ENCODE measurements at places on chromosomes 5 and 9. TPM values are rescaled to one million over a fixed set of nuclear protein-coding genes. Genes with fewer than 3 reads are reported as not detected.

GRCh38 chr5:132601071-132601728 lies 44.4 kb downstream of the RAD50 start:
- H3K4me3 ChIP-seq, result no peak overlapping the region
- peaks cover 16% of the 10 kb centered on the region for H3K36me3 ChIP-seq
- H3K27me3 ChIP-seq, result no peaks in the 10 kb centered on the region
- no peak overlapping the region for H3K27ac ChIP-seq
- DNase-seq, result no peak

DNA sequence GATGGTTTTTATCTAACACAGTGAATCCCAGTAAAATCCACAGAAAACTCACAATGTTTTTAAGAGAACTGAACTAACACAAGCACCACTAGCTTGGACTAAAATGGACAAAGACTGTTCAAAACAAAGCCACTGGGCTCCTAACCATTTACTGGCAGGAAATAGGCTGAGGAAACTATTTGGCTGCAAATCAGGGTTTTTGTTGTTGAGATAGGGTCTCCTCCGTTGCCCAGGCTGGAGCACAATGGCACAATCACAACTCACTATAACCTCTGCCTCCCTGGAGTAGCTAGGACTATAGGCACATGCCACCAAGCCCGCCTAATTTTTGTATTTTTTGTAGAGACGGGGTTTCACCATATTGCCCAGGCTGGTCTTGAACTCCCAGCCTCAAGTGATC lies 99.7 kb downstream of the THBS4 start:
- H3K4me1 ChIP-seq, result peaks cover 79% of the 10 kb centered on the region
- H3K27me3 ChIP-seq, result no peaks in the 10 kb centered on the region
- DNase-seq, result no peak

DNA sequence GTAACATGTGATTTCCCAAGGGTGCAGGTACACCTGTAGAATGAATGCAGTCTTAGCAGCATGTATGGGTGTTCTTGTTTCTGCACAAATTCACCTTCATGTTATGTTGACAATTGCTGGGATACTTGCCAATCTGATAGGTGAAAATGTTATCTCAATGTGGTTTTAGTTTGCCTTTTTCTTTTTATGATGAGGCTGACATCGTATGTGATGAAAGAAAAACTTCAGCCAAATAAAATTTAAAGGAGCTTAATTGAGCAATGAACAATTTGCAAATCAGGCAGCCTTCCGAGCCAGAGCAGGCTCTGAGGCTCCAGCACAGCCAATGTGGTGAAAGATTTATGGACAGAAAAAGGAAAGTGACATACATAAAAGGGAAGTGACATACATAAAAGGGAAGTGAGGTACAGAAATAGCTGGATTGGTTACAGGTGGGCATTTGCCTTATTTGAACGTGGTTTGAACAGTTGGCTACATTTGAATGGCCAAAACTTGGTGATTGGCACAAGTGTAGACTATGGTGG lies 10.5 kb downstream of the TAL2 start:
- H3K36me3 ChIP-seq, result no peaks in the 10 kb centered on the region
- no peak overlapping the region for H3K27ac ChIP-seq
- H3K4me1 ChIP-seq, result no peaks in the 10 kb centered on the region
- H3K27me3 ChIP-seq, result no peaks in the 10 kb centered on the region

- H3K4me3 ChIP-seq, result peak overlapping the region; percentile 68
- no peaks in the 10 kb centered on the region for H3K36me3 ChIP-seq
- H3K4me1 ChIP-seq, result peaks cover 30% of the 10 kb centered on the region
These were observed 589 bp downstream of the CKS2 start for GRCh38 chr9:89311346-89312221.

- H3K4me3 ChIP-seq, result no peak overlapping the region
- no peaks in the 10 kb centered on the region for H3K4me1 ChIP-seq
- H3K27me3 ChIP-seq, result no peaks in the 10 kb centered on the region
- H3K27ac ChIP-seq, result no peak overlapping the region
- DNase-seq, result no peak
These were observed 122.9 kb upstream of the ADAMTSL1 start for GRCh38 chr9:18350995-18351595.

- no peak overlapping the region for H3K27ac ChIP-seq
- H3K36me3 ChIP-seq, result no peaks in the 10 kb centered on the region
- H3K27me3 ChIP-seq, result no peaks in the 10 kb centered on the region
- no peak for DNase-seq
- H3K4me1 ChIP-seq, result no peaks in the 10 kb centered on the region
These were observed 446.2 kb upstream of the RIOK2 start for GRCh38 chr5:97629276-97629675.

- no peaks in the 10 kb centered on the region for H3K27me3 ChIP-seq
- DNase-seq, result no peak
- no peak overlapping the region for H3K4me3 ChIP-seq
- no peaks in the 10 kb centered on the region for H3K36me3 ChIP-seq
These were observed 41.9 kb upstream of the TEX48 start for GRCh38 chr9:114723931-114724330.

GRCh38 chr5:5822729-5823257 lies 400.3 kb downstream of the ICE1 start:
- no peak for DNase-seq
- no peaks in the 10 kb centered on the region for H3K4me1 ChIP-seq
- no peak overlapping the region for H3K27ac ChIP-seq

- no peaks in the 10 kb centered on the region for H3K27me3 ChIP-seq
- no peaks in the 10 kb centered on the region for H3K4me1 ChIP-seq
- no peak for DNase-seq
- H3K4me3 ChIP-seq, result no peak overlapping the region
- H3K36me3 ChIP-seq, result no peaks in the 10 kb centered on the region
- no peak overlapping the region for H3K27ac ChIP-seq
These were observed 85.1 kb downstream of the OTULIN start for GRCh38 chr5:14749579-14750101.

GRCh38 chr5:96601200-96601599 lies 61.0 kb upstream of the CAST start:
- H3K36me3 ChIP-seq, result no peaks in the 10 kb centered on the region
- no peak overlapping the region for H3K4me3 ChIP-seq
- no peak for DNase-seq
- no peaks in the 10 kb centered on the region for H3K27me3 ChIP-seq
- H3K27ac ChIP-seq, result no peak overlapping the region

- no peak for DNase-seq
- H3K27me3 ChIP-seq, result no peaks in the 10 kb centered on the region
- H3K36me3 ChIP-seq, result no peaks in the 10 kb centered on the region
- H3K27ac ChIP-seq, result no peak overlapping the region
- H3K4me3 ChIP-seq, result no peak overlapping the region
These were observed 27.8 kb downstream of the NFIL3 start for GRCh38 chr9:91395553-91396471.

GRCh38 chr5:61831736-61832135 lies 474.3 kb upstream of the KIF2A start:
- DNase-seq, result no peak
- no peaks in the 10 kb centered on the region for H3K27me3 ChIP-seq
- no peak overlapping the region for H3K4me3 ChIP-seq
- no peak overlapping the region for H3K27ac ChIP-seq

- H3K36me3 ChIP-seq, result no peaks in the 10 kb centered on the region
- H3K27me3 ChIP-seq, result no peaks in the 10 kb centered on the region
- H3K4me3 ChIP-seq, result no peak overlapping the region
- no peak overlapping the region for H3K27ac ChIP-seq
- DNase-seq, result no peak
These were observed 179.5 kb upstream of the PPP1R2B start for GRCh38 chr5:156670615-156671014.

GRCh38 chr5:32446630-32447029 lies 2.1 kb upstream of the ZFR start:
- no peaks in the 10 kb centered on the region for H3K36me3 ChIP-seq
- no peaks in the 10 kb centered on the region for H3K27me3 ChIP-seq
- H3K4me1 ChIP-seq, result peaks cover 23% of the 10 kb centered on the region
- no peak overlapping the region for H3K4me3 ChIP-seq
- no peak for DNase-seq
- H3K27ac ChIP-seq, result no peak overlapping the region

DNA sequence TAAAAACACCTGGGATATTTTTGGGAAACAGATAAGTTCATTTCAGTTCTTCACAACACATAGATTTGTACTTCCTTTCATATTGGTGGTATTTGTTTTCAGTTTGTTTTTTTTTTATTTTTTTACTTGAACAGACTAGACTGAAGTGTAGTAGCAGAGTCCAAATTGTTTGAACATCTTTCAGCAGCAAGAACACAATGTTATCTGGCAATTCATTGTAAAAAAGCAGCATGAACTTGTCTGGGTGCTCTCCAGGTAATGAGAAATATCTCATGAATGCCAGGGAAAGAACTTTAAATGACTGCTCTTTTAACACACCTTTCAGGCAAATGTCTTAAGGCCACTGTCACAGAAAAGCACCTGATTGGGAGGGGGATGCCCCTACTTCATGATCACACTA lies 113.4 kb downstream of the ARL15 start:
- H3K4me1 ChIP-seq, result no peaks in the 10 kb centered on the region
- no peak for DNase-seq
- no peak overlapping the region for H3K4me3 ChIP-seq
- H3K27me3 ChIP-seq, result no peaks in the 10 kb centered on the region
- H3K36me3 ChIP-seq, result no peaks in the 10 kb centered on the region

DNA sequence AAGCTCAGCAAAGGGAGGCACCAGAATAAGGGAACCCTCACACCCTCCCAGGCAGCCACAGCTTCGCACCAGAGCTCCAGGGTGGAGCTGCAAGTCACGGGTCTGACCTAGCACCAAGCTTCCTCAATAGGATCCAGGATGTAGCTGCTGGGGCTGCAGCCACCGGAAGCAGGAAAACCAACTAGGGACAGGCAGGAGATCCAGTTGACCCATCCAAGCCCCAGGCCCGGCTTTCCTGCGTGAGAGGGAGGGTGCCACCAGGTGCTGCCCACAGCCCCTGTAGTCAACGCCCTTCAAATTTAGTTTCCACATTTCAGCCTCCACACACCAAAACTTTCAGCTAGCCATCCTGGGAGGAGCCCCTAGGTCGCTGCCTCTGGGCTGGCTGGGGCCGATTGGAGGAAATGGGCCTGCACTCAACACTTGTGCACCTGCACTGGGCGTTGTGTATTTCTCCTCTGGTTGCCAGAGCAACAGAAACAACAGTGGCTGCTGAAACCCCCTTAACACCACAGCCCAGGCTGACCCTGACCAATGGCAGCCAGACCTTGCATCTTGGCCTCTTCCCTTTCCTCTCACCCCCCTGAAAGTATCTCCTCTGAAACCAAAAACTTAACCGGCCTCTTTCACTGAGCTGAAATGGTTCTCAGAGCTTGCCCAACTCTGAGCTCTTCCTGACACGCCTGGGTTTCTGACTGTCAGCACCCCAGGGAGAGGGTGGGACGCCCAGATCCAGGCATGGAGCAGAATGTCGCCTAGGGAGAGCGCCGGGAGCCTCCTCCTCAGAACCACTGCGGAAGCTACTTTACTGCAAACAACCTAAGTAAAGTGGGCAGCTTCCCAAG lies 226.5 kb upstream of the MAP3K1 start:
- H3K27me3 ChIP-seq, result no peaks in the 10 kb centered on the region
- peak; percentile 16 for DNase-seq
- H3K4me1 ChIP-seq, result peaks cover 49% of the 10 kb centered on the region
- peak overlapping the region; percentile 45 for H3K27ac ChIP-seq
- no peaks in the 10 kb centered on the region for H3K36me3 ChIP-seq

DNA sequence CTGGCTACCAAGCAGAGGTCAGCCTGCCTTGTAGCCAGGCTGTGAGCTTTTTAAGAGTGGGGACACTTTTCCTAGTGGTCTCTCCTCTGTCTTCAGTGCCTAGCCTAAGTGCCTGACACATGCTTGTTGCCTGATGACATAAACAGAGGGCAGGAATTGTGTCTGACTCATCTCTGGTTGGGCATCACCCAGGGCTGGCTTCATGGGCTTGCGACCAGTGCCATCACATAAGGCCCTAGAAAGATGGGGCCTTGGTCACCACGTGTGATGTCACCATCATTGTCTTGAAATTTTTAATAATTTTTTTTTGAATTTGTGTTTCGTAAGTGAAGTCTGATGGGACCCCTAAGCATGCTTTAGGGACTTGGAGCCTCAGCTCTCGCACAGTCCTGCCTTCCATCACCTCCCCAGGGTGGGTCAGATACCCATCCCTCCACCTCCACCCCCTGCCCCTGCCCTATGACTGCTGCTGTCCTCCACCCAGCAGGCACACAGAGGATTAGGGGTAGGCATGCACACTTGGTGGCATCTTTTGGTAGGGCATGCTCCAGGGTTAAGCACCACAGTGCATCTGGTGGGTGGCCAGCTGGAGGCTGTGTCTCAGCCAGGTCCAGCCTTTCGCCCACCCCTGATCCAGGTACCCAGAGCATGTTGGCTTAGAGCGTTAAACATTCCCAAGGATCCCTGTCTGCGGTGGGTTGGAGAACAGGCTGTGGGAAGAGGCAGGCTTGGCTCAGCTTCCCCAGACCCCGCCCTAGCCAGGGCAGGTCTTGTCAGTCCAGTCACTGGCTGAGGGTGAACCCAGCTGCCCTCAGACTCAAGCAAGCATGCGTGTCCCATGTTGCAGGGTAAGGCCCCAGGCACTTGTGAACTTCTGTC lies 80.1 kb upstream of the SH3PXD2B start:
- no peak overlapping the region for H3K27ac ChIP-seq
- no peaks in the 10 kb centered on the region for H3K27me3 ChIP-seq
- no peaks in the 10 kb centered on the region for H3K4me1 ChIP-seq
- H3K4me3 ChIP-seq, result no peak overlapping the region

DNA sequence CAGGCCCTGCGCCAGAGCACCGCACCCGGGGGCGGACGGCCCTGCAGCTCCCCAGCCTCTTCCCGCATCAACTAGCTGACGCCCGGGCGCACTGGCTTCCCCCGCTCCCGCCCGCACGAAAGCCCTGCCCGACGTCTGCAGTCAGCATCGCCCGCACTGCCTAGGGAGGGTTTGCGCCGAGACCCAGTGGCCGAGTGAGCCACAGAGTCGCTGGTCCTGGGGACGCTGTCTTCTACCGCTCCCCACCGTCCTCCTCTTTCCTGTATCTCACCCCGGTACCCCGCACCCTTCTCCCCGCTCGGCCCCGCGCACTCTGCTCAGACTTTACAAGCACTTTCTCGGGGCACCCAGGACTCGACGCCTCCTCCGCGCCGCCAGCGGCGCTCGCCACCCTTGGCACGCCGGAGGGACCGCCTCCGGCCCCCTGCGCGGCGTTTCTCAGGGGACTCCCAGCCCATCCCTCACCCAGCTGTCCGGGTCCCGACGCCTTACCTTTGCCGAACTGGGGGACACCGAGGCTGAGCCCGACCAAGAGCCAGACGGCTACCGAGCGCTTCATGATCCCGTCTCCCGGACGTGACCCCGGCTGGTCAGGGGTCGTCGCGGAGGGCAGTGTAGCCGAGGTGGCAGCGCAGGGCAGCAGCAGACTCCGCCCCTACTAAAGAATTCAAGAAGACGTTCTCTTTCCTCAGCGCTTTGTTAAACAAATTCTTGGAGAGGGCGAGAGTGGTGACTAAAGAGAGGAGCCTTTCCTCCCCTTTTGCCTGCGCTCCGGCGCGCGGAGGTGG lies 670 bp downstream of the EDIL3 start:
- H3K27ac ChIP-seq, result no peak overlapping the region
- H3K27me3 ChIP-seq, result no peaks in the 10 kb centered on the region
- H3K36me3 ChIP-seq, result no peaks in the 10 kb centered on the region

TSSK1B gene
- not detected for polyA plus RNA-seq

KIF12 gene
- polyA plus RNA-seq, result not detected

FXN gene
- polyA plus RNA-seq, result 56.1 TPM

JMY gene
- polyA plus RNA-seq, result 5.1 TPM

RNF38 gene
- 20.9 TPM for polyA plus RNA-seq

IL4 gene
- polyA plus RNA-seq, result not detected

CCNO gene
- 0.12 TPM for polyA plus RNA-seq

ZNF782 gene
- 2.5 TPM for polyA plus RNA-seq

LCN1 gene
- polyA plus RNA-seq, result not detected

SPINK14 gene
- polyA plus RNA-seq, result not detected
